ENCODE measurements at places on chromosomes 4 and X.

- peak; percentile 8 for DNase-seq
These were observed 187.3 kb upstream of the CXCL13 start for GRCh38 chr4:77418333-77418732.

DNA sequence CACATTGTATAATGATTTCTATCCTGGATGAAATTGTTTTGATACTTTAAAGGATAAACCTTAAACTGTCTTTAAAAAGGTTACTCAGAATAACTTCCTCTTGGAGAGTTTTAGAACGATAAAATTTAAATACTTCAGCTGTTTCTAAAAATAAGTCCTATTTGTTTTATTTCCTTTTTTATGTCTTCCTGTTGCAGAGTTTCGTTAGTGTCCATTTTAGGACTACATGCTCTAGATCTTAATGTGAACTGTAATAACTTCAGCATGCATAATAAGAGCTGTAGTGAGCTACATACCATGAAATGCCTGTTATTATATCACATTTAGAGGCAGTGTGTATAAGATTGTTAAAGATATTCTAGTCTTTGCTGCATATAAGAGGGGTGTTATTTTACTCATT lies 14.6 kb downstream of the ATP10D start:
- no peak for DNase-seq

DNA sequence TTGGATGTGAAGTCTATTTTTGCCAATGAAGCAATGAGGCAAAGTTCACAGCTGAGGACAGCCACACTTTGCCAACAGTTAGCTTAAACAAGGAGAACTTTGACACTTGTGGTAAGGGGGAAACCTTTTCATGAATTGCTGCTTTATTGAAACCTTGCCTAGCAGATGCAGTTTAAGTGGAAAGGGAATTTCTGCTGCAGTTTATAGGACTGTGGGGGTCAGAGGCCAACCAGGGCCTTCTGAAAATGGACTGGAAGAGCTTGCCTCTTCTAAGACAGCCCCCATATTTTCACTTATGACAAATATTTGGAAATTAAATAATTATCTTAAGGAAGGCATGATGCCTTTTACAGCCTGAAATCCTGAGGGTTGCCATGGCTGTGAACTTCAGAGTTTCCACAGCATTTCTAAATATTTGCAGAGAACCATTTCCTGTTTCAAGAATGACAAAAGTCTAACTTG lies 550.3 kb downstream of the RAB28 start:
- DNase-seq, result no peak

DNA sequence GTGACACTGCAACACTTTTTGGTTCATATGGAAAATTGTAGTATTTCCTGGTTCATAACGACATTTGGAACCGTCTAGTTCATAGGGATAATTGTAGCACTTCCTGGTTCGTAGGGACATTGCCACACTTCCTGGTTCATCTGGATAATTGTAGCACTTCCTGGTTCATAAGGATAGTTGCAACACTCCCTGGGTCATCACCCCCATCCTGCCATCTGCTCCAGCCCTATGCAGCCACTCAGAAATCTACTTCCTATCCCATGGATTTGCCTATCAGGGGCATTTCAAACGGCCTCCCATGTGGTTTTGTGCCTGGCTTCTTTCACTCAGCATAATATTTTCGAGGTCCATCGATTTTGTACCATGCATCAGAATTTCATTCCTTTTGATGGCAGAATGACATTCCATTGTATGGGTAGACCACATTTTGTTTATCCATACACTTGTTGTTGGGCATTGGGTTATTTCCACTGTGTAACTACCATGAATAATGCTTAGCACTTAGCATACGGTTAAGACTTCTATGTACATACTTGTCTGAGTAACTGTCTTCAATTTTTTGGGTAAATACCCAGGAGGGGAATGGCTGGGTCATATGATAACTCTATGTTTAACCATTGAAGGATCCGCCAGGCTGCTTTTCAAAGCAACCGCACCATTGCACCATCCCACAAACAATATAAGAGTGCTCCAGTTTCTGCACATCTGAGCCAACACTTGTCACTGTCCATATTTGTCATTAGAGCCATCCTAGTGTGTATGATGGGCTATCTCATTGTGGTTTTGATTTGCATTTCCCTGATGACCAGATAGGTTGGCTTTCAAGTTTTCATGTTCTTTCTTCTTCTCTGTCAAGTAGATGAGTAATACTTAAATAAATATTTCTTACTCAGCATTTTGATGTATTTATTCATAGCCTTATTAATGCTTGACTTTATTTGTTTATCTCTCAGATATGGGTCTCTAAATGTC lies 58.3 kb upstream of the CD99 start:
- DNase-seq, result no peak

- DNase-seq, result no peak
These were observed 199.8 kb upstream of the WDFY3 start for GRCh38 chr4:85166318-85166717.

GRCh38 chr4:85784947-85785346 lies 310.0 kb downstream of the ARHGAP24 start:
- peak; percentile 40 for DNase-seq

DNA sequence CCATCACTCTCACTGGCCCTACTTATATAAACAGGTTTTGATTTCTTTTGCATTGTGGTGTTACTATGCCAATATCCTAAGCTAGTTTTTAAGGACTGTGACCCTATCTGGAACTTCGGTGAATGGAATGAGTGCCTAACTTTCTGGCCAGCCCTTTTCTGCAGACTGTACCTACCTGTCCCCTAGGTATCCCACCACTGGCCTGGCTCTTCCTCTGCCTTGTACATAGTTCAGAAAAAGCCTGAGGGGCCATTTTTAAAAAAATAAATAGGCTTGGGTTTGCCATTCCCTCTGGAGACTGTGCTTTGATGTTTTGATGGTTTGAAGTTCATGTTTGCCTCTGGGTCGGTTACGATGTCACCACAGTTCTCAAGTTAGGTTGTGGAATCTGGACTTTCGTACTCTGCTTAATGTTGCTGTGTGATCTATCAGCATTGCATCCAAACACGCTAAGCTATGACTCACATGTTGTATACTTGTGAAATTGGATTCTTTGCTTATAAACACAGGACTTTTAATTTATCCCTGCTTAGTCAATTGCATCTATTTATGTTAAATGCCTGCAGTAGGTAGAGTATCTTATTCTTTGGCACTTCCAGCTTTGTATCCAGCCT lies 182.0 kb downstream of the ANKRD50 start:
- DNase-seq, result peak; percentile 77

GRCh38 chrX:105618393-105619101 lies 203.8 kb upstream of the NRK start:
- peak; percentile 14 for DNase-seq

- peak; percentile 49 for DNase-seq
These were observed 56.4 kb downstream of the RWDD4 start for GRCh38 chr4:183602557-183603027.

DNA sequence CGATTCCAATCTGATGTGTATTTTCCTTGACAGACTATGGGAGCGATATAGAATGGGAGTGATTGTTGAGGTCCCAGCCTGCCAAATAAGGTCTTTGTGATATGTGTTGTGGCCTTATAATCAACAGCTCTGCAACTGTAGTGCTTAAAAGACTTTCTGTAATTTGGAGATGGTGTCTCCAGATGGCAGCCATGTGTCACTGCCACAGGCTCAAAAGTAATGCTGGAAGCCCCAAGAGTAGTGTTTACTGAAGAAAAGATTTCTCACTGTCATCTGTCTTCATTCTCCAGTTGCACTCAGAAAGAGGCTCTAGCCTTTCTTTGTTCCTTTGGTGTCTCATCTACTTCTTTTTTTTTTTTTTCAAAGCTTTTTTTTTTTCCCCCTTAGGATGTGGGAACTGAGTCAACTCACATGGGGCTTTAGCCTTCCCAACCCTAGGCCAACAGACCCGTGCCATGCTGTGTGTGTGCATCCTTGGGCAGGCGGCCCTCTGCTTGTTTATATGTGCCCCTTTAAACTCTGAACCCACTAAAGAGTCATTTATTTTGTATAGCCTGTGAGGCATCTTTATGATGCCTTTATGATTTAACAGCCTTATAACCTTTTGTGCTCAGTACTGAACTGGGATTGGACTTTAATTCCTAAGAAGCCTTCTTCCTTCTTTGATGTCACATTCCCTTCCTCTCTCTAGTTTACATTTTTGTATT lies 15.6 kb downstream of the SRPX2 start:
- no peak for DNase-seq

- peak; percentile 57 for DNase-seq
These were observed 274.8 kb upstream of the TENM3 start for GRCh38 chr4:181968371-181968770.

- DNase-seq, result no peak
These were observed 115.1 kb upstream of the SFRP2 start for GRCh38 chr4:153904011-153904410.

GRCh38 chr4:128663325-128663724 lies 146.2 kb upstream of the JADE1 start:
- no peak for DNase-seq

DNA sequence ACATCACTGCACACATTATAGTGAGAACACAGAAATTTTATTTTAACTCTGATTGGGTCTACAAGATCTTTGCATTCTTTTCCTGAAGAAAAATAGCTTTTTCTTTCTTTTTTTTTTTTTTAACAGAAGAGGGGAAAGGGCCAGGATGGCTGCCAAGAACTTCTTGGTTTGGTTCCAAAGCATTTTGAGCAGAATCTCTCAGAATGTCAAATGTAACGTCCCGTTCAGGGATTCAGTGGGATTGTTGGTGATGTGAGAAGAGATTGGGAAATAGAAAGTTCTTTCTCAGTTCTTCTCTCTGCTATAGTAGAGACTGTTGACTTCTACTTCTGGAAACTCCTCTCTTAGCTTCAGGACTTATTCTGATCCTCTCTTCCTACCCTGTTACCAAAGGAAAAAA lies 70.9 kb upstream of the CBR4 start:
- DNase-seq, result peak; percentile 75

DNA sequence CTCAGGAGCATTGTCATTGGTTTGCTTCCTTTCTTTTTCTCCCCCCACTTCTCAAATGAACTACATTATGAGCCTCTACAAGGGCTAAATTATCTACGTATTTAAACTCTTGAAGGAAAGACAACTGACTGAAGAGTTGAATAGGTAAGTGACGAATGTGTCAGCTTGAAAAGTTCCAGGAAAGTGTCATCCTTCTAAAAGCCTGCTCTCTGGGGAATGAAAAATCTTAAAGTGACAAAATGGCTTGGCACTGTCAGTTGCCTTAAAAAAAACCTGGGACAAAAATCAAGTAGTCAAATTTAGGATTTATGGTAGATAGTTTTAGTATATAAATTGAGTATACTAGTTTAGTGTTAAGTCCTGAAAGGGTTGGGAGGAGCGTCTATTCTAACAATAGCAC lies 173.9 kb upstream of the NDP start:
- no peak for DNase-seq

GRCh38 chrX:17713288-17713687 lies 24.0 kb upstream of the SCML1 start:
- DNase-seq, result no peak

- peak; percentile 44 for DNase-seq
These were observed 63.2 kb downstream of the SLC9A6 start for GRCh38 chrX:136048446-136048845.

- peak; percentile 87 for DNase-seq
These were observed 17.8 kb downstream of the WDR1 start for GRCh38 chr4:10098780-10099160.

DNA sequence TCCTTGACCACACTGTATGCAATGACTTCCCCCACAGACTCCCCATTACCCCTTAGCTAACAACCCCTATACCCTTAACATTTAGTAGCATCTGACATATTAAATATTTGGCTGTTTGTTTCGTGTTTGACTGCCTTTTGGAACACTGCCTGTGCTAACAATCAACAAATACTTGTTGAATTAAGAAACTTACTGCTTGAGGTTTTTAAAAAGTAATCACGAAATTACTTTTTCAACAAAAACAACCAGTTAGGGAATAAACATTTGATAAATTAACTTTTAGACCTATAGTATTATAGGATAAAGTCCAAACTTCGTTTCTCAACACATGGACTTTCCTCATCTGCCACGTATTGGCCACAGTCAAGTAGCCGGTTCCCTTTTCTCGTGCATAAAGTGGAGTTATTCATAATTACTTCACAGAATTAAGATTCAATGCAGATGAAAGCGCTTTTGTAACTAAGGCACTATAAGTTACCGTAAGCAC lies 555 bp upstream of the ELMOD2 start:
- DNase-seq, result no peak

DNA sequence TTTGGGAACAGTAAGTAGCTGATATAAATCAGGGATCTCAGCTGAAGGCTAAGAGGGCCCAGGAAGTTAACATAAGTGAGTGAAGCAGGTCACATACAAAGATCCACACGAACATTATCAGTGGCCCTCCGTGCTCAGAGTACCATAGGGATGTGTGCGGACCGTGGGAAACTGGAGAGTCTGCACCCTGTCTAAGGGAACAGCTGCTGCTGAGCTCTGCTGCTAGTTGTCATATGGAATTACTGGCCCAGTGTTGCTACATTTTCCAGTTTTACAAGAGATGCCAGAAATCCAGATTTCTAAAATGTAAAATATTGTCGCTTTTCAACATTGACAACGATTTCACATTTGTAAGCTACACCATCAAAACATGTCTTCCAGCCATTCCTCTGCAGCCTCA lies 90.5 kb downstream of the RTL5 start:
- no peak for DNase-seq

- peak; percentile 85 for DNase-seq
These were observed 46.6 kb downstream of the CCNG2 start for GRCh38 chr4:77203380-77204197.

GRCh38 chrX:119468551-119469312 lies 488 bp downstream of the SLC25A5 start:
- peak; percentile 72 for DNase-seq

GRCh38 chr4:95674521-95674981 lies 125.8 kb upstream of the UNC5C start:
- no peak for DNase-seq

- no peak for DNase-seq
These were observed 4.8 kb downstream of the ELK1 start for GRCh38 chrX:47645530-47645929.

DNA sequence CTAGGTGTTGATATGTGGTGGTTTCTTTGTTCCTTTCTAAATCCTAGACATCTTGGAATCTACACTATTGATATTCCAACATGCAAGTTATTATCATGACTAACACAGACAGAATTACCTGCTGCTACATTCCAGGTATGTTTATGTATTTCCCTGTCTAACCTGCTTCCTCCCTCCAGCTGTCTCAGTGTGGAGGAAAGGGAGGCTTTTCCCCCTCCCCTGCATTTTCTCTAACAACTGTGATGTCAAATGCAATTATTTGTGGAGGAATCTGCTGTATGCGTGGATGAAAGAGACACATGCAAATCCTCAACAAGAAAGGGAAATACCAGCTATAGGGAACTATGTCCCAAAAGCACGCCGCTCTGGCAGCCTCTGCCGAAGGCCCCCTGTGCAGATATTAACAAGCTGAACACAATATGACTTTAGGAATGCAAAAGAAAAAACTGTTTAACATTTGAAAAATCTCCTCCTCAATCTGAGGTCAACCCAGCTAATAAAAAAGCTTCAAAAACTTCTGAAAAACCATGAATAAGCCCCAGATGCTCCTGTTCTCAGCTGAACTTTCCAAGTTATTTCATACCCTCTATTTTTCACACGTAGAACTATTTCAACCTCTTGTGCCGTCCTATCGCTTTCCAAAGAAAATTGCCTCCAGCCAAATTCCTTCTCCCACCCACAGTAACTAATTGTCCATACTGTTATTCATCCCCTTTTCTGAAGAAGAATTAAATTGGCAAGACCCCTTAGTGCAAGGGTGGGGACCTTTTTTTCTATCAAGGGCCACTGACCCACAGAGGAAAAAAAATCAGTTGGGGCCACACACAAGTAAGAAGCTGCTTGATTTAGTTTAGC lies 225.1 kb upstream of the GPC4 start:
- DNase-seq, result no peak

- DNase-seq, result no peak
These were observed 18.1 kb downstream of the FGFRL1 start for GRCh38 chr4:1029529-1029928.

GRCh38 chrX:46686003-46686645 lies 72.8 kb downstream of the SLC9A7 start:
- DNase-seq, result peak; percentile 54
